MM.1S (cell line): ENCODE measurements at places on chromosomes 12 and 14.
A peak's percentile ranks its signal among the peaks of the same experiment; 100 is the strongest.

- no peak for DNase-seq
Measured at GRCh38 chr12:113676547-113676946, 204.9 kb upstream of the LHX5 start.

GRCh38 chr12:49903351-49903699, 375 bp downstream of the FAIM2 start:
- no peak for DNase-seq

DNA sequence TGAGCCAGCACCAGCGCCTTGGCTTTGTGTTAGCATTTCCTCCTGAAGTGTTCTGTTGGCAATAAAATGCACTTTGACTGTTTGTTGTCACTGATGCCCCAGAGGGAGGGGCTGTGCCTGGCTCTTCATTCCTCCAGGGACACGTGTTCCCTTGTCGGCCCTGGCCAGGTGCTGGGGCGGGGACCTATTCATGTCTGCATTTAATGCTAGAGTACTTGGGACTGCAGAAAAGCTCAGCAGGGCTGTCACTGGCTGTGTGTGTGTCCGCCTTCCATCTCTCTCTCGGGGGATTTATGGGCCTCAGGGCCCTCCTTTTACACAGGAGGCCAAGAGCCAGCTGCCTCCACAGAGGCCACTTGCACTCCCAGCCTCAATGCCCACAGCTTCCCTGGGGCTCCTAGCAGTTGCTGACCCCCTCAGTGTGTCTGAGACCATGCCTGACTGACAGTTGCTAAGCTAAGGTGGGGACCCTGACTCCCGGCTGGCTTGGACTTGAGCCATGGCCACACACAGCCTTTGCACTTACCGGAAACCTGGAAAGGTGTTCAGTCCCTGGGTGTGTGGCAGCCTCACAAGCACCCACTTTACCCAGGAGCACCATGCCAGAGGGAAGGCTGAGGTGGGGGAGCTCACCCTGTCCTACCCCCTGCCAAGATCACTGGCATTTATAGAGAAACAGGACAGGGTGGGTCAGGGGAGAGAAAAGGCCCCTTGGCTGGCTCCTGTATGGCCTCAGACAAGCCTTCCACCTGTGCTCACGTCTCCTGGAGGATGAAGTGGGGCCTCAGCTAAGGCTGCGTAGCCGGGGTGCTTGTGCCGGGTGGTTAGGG, 27.8 kb downstream of the HIP1R start:
- DNase-seq = no peak

DNA sequence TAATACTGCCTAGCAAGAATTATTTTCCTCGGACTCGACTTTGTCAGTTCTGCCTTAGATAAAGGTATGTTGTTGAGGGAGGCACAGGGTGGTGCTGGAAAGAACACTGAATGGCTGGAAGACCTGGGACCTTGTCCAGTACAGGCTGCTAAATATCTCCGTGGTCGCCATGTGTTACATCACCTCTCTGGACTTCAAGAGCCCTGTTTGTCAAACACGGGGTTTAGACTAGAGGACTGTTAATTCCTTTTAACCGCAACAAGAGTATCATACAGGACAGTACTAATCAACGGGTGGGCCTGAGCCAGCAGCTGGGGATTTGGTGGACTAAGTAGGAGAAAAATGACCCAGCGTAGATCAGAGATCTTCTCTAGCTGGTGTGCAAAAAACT, 476.3 kb downstream of the LRIG3 start:
- no peak for DNase-seq

DNA sequence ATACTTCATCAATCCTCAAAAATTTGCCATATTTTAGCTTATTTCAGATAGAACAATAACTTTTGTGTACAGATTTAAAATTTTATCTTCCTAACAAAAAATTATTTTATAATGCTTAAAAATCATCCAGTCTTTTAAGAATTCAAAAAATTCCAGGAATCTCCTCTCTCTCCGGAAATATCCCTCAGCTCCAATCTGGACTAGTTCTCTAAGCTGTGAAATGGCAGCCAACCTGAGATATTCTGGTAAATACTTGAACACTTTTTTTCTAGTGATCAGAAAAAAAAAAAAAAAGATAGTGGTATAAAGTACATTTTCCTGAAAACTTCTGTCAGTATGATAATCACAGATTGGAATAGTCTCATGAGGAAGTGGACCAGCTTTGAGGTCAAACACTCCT, 57.6 kb downstream of the SSPN start:
- no peak for DNase-seq

- no peak for DNase-seq
Measured at GRCh38 chr12:97386133-97386581, 76.4 kb upstream of the RMST start.

DNA sequence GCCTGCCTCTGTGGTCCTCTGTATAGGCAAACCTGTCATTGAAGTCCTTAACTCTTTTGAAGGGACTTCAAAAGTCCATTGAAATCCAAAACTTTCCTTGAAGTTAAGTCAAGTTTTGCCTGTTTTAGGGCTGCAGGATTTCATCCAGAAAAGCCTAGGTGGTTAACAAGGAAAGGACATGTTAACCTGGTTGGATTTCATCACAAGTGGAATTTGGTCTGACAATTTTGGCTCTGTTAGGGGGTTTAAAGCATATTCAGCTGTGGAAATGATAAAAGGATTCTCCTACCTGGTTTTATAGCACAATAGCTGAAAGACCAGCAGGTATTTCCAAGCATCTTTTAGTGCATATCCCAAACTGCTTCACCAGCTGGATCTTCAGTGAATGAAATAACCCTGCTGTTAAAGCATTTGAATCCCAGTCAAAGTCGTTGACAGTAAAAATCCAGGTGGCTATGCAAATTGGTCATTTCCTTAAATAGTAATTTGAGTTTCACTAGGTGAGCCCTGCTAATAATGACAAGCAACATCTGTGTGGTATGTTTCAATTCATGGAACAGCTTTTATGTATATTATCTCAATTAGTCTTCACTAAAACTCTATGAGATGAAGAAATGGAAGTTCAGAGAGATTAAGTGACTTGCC, 400.5 kb downstream of the ETNK1 start:
- DNase-seq = peak; percentile 73

DNA sequence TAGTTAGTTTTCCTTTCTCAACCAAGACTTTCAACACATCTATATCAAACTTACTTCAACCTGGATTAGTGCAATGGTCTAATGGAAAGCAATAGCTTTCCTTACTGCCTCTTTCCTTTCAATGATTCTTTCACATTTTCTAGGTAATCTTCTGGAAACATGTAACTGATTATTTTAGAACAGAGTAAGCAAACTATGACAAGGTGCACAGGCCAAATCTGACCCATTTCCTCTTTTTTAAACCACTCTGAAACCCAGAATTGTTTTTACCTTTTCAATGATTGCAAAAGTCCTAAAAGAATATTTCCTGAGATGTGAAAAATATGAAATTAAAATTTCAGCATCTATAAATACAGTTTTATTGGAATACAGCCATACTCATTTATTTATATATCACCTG, 81.6 kb upstream of the TMTC2 start:
- DNase-seq = no peak

DNA sequence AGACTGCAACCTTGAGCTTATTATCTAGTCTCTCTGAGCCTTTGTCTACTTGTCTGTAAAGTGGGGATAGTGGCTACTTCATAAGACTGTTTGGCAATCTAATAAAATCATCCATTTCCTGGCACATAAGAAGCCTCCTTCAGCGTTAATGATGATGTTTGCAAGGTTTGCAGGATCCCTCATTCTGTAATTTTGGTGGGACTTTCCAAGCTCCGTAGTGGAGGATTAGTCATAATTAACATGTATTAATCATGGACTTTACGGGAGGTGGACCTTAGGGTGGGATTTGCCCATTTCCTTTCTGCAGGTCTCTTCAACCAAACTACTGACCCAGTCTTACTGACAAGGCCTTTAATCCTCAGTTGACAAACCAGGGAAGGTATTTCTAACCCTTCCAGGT, 66.2 kb downstream of the NTF3 start:
- no peak for DNase-seq

DNA sequence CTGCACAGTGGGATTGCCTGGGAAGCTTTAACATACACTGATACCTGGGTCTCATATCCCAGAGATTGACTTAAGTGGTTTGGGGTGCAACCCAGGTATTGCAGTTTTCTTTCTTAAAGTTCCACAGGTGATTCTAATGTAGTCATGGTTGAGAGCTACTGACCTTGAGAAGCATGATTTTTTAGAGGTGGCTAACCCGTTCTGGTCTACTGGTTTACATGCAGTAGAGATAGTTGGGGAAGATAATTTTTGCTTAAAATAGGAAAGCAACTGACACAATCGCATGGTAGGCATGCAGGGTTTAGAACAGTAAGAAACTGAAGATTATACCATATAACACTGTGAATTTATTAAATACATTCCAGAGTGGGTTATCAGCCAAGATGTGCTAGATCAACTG, 134.2 kb upstream of the DNM1L start:
- no peak for DNase-seq
